ENCODE measurements at places on chromosomes 6 and 20.

DNA sequence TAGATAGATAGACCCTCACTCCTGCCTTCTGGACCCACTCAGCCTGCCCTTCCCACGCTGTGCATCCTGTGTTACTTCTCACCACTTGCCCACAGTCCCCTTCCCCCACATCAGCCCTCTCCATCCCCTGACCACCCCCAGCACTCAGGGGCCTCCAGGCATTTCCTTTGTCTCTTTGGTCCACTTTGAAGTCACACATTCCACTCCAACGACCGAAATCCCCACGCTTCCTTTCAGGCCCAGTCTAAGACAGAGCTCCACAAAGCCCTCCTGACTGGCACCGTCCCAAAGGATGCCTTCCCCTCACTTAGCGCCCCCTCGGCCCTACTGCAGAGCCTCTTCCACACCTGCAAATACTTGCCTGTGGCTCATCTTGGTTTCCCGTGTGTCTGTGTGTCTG lies 83.8 kb downstream of the FOXF2 start:
- no peak for DNase-seq

GRCh38 chr6:154542747-154543146 lies 32.3 kb upstream of the CNKSR3 start:
- DNase-seq: no peak

DNA sequence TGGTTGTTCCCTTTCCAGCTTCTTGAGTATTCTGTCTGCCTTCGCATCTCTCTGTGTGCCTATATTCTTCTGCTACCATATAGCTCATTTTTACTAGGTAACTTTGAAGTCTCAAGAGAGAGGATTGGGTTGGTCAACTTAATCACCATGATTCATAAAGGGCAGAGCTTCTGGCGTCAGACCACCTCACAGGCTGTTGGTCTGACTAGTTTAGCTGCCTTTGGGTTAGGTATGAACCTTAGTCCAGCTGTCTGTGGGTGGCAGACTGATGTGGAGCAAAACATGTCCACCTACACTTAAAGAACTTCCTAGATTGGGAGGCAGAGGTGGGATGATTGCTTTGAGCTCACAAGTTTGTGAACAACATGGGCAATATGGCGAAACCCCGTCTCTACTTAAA lies 192.2 kb upstream of the SGK1 start:
- DNase-seq: no peak

- DNase-seq: no peak
Measured at GRCh38 chr20:35820715-35821114, 48.9 kb downstream of the PHF20 start.

DNA sequence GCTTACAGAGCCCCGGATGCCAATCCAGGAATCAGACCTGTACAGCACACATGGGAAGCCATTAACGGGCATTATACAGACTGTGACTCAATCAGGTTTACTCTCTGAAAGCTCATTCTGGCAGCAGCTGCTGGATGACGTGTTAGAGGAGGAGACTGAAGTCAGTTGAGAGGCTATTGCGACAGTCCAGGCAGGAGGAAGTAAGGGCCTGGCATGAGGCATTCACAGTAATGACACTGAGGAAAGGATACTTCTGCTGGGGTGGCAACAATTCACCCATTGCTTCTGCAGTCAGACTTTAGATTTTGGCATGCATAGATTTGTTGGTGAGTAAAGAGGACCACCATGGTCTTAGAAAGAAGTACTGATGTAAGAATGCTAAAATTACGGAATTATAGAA lies 151.0 kb upstream of the HEY2 start:
- no peak for DNase-seq

DNA sequence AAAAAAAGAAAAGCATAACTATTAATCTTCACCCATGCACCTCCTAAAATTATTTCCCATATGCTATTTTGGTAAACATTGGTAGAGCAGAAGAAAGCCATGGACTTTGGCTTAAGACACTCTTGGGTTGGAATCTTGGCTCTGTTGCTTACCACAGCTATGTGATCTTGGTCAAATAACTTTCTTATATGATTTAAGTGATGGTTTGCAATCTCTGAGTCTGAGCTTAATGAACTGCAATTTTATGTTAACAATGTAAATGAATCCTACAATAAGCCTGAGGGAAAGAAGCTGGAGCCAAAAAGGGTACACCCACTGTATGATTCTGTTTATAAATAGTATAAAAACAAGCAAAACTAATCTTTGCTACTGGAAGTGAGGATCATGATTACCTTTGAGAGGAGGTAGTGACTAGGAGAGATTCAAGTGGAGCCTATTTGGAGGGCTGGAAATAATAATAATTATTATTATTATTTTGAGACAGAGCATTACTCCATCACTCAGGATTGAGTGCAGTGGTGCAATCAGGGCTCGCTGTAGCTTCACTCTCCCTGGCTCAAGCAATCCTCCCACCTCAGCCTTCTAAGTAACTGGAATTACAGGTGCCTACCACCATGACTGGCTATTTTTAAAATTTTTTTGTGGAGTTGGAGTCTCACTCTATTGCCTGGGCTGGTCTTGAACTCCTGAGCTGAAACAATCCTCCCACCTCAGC lies 34.5 kb downstream of the ABRACL start:
- no peak for DNase-seq

DNA sequence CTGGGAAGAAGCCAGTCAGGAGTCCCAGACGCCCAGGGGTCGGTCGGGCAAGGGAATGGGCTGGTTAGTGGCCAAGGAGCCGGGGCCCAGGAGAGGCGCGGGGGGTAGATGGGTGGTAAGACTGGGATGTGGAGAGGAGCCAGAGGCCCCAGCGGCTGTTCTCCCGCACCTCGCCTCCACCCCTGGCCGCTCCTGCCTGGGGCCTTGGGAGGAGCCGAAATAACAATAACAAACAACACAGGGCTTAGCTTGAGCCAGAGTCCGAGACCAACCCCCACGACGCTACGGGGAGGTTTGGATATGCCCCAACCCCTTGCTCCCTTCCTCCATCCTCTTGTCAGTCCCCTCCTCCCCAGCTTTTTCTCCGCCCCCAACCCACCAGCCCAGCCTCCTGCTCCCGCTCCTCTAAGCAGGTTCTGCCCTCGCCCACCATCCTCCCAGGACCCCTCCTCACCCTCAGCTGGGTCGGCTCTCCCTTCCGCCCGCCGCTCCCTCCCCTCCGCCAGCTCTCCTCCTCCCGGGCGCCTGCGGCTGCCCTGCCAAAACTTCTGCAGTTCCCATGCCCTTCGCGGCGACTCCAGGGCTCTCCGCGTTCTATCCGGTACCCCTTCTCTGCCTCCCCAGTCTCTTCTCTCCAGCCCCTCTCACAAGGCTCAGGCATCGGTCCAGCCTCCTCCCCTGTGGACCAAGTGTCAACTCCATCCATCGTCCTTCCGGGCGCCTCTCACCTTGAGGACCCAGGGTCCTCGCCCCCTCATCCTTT lies 1.1 kb downstream of the RNF39 start:
- DNase-seq: no peak

GRCh38 chr6:11166948-11167347 lies 55.4 kb upstream of the ERVFRD-1 start:
- DNase-seq: no peak

- DNase-seq: no peak
Measured at GRCh38 chr6:47700053-47700452, 1.7 kb downstream of the ADGRF4 start.

DNA sequence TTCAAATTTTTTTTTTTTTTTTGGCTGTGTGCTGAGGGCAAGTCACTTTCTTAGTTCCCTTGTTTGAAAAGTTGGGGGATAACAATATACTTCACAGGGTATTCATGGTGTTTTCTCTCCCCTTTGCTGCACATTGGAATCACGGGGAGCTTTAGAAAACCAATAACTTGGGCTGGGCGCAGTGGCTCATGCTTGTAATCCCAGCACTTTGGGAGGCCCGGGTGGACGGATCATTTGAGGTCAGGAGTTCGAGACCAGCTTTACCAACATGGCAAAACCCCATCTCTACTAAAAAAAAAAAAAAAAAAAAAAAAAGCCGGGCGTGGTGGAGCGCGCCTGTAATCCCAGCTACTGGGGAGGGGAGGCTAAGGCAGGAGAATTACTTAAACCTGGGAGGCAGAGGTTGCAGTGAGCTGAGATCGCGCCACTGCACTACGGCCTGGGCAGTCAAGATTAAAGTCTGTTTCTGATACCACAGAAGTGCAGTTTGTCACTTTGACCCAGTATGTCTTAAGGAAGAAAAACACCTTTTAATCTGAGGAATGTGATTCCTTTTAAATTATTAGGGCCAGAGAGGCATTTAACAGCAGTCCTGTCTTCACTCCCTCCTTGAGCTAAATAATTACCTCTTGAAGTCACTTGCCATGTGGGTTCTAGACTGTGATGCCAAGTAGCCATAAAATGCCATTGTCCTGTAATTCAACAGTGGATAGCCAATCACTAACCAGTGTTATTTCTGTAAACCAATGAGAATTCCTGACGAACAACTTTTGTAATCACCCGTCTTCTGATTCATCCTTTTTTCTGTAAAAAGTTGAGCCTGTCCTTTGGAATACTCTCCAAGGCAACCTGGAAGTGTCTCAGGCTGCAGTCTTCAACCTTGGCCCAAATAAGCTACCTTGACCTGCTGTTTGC lies 16.1 kb downstream of the SRSF3 start:
- DNase-seq: no peak

DNA sequence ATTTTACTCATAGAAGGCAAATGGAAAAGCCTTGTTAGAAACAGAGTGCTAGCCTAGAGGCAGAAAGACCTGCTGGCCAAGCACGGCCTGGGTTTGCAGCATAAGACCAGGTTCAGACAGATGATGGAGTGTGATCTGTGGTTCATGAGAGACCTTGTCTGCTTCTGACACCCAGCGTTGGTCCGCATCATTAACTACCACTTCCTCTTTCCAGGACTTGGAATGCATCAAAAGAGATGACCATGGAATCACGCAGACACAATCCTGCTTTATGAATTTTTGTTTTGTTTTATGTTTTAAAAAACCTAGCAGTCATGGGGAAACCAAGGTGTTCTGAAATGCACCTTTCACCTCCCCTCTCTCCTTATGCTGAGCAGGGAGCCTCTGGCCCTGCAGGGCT lies 76.8 kb upstream of the SYNDIG1 start:
- no peak for DNase-seq

All from stimulated activated CD8-positive, alpha-beta memory T cell treated with anti-CD3 and anti-CD28 coated beads, Interleukin-15, amount 100 ng/mL, for 1 hour (primary cell).